B cell (primary cell): ENCODE measurements at places on chromosomes 11 and 22.

- no peak for DNase-seq
These were observed 107.2 kb downstream of the RCN1 start for GRCh38 chr11:32198053-32198452.

DNA sequence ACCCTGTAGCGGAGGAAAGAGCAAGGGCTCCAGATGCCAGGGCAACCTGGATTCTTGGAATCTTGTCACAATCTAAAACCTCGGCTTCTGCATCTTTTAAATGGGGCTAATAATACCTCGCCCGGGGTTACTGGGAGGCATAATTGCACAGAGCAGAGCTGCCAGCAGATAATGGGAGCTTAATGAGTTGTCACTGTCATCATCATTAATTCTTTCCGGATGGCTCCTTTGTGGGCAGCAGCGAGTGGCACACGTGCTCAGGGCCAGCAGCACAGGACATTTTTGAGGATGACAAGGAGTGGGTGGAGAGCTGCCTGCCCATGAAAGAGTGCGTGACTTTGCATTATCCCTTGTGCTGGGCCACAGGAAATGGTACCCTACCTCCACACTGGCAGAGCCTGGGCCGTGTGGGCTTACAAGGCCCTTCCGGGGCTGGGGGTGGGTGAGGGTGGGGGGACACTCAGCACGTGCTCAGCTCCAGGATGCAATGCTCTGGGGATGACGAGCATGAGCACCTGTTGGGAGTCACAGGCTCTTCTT, 5.7 kb downstream of the PDGFB start:
- DNase-seq, result no peak

DNA sequence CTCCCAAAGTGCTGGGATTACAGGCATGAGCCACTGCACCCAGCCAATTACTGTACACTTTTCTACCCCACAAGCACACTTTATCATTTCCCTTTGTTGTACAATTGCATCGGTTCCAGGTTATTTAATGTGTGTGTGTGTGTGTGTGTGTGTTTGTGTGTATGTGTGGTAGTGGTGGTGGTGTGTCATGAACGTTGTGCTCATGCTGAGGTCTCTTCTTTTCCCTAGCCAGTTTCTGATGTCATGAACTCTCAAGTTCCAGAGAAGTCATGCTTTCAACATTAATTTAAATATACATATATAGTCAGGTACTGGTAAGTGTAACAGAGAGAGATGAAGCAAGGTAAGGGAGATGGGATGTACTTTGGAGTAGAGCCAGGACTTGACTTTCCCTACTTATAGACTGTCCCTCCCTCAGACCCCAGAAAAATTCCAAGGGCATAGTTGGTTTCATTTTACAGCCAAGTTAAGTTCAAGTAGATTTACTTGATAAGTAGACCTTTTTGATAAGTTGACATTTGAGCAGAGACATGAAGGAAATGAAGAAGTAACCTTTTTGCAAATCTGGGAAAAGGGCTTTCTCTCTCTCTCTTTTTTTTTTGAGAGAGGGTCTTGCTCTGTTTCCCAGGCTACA, 42.7 kb downstream of the WEE1 start:
- peak; percentile 45 for DNase-seq

DNA sequence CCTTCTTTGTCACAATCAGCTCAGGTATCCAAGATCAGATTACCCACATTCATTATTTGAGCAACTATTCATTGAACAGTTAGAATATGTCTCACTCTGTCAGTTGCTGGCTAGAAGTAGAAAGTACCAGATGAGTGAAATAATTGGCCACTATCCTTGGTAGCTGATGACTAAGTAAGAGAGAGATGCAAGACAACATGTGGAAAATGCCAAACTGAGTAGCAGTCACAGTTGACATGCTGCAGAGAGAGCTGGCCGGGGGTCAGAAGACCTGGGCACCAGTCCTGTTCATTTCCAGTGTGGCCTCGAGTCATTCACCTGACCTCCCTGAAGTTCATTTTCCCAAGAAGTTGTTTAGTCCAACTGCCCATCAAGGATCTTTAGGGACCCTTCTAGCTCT, 22.5 kb upstream of the SMIM35 start:
- no peak for DNase-seq

- no peak for DNase-seq
These were observed 16.5 kb upstream of the TPBGL start for GRCh38 chr11:75223954-75224643.

- DNase-seq, result no peak
These were observed 52.8 kb downstream of the MN1 start for GRCh38 chr22:27748751-27749191.

DNA sequence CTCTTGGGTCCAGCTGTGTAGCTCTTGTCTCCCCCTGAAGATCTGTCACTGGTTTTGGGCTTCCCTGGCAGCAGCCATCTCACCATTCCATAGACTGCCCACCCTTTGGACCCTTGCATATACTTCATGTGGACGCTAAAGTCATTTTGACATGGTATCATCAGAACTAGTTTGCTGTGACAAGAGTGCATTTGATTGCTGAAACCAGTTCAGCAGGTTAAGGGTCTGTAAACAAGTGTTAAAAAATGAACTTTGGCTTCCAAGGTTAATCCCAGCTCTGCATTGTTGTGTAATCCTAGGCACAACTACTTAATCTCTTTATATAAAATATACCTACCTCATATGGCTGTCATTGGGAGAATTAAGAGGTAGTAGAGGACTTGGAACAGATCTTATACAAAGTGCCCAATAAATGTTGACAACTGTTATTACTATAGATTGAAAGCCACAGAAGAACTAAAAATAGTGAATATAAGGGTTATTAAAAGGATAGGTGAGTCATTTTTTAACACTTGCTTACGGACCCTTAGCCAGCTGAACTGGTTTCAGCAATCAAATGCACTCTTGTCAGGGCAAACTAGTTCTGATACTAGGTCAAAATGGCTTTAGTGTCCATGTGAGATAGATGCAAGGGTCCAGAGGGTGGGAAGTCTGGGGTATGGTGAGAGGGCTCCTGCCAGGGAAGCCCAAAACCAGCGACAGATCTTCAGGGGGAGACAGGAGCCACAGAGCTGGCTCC, 29.4 kb downstream of the CCDC90B start:
- no peak for DNase-seq

GRCh38 chr11:106727256-106727655, 291.0 kb downstream of the GUCY1A2 start:
- no peak for DNase-seq

DNA sequence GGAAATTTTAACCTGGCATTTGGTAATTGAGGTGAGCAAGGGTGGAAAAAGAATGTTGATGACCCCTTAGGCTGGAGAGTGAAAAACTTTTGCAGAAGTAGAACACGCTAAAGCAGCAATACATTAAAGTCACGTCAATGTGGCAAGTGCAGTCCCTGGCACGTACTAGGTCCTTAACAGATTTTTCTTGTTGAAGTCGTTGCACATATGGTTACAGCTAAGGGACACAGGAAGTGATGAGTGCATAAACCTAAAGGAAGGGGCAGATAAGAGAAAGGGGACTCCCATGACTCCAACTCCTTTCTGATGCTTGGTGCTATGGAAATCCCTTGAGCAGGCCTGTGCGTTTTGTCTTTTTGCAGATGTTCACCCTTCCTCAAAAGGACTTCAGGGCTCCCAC, 1.2 kb downstream of the ACCS start:
- DNase-seq, result peak; percentile 14

- DNase-seq, result no peak
These were observed 51.9 kb upstream of the EED start for GRCh38 chr11:86192519-86193257.

- DNase-seq, result peak; percentile 75
These were observed 57.0 kb downstream of the LRRC74B start for GRCh38 chr22:21102659-21103267.

- DNase-seq, result no peak
These were observed 596.6 kb downstream of the METTL15 start for GRCh38 chr11:28704801-28705200.

DNA sequence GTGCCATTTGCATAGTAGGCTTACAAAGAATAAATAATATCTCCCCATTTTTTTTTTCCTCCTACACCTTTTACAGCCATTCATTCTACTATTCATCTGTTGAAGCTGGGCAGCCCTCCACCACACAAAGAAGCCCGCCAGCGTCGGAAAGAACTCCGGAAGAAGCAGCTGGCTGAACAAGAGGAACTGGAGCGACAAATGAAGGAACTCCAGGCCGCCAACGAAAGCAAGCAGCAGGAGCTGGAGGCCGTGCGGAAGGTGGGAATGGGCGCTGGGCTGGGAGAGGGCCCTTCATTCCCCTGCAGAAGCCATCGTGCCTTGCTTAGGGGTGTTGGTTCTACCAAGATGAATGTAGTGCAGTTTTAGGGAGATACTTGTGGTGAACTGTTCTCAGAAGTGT, 68.6 kb downstream of the SWAP70 start:
- DNase-seq, result no peak

DNA sequence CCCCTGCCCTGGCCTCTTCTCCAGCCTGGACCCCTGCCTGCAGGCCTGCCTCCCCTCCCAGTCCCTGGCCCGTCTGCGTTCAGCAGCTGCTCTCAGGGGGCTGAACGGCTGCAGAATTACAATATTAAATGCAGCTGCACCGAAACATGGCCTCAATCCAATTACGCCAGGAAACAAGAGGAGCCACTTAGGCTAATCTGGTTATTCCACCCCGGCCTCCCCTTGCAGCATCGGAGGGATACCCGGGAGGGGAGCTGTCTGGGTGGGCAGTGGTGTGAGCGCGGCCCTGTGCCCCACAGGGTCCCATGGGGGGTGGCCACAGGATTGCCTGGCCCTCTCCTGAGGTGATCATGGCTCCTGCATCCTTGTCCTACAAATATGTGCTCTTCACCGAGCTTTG, 42.6 kb downstream of the FLRT1 start:
- no peak for DNase-seq

DNA sequence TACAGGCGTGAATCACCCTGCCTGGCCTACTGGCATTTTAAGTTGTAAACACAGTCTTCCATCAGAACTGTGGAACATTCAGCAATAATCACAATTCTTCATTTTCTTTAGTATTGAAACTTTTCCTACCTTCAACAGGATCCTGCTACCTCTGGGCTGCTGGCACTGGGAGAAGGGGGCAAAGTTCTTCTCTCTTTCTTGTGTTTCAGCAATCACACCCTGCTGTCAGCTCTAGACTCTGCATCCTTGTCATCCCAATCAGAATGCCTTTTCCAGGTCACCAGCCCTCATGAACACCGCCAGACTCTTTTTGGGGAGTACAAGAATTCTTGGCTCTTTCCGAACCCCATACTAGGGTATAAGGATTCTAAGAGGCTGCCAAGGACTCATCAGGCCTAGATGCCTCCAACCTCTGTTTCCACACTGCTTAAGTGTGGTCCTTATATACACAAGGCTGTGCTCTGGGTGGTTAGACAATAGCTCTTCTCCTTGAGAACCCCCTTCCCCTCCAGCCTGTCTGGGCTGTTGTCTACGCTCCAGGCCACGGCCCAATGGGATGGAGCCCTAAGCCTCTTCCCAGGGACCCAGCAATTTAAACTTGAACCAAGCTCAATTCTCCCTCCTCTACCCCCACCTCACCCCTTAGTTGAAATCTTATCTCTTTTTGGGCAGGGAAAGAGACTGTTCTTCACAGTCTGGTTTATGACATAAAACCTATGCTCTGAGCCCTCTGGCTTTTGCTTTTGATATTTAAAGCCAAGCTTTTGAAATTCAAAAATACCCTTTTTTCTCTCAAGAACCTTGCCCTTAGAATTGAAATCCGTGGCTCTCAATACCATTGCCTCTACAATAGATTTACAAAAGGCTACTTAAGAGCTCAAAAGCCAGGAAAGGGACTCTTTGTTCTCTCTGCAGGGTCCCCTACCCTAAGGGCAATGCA, 327.4 kb downstream of the BUD13 start:
- DNase-seq, result no peak

GRCh38 chr11:2475136-2475918, 30.5 kb downstream of the KCNQ1 start:
- DNase-seq, result no peak

DNA sequence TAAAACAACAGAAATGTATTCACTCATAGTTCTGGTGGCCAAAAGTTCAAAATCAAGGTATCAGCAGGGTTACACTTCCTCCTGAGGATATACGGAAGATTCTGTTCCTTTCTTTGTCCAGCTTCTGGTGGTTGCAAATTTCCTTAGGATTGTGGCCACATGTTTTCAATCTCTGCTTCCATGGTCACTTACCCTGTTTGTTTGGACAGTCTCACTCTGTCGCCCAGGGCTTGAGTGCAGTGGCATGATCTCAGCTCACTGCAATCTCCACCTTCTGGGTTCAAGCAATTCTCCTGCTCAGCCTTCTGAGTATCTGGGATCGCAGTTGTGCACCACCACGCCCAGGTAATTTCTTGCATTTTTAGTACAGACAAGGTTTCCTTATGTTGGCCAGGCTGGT, 534.3 kb downstream of the KCNA4 start:
- DNase-seq, result no peak

GRCh38 chr22:36022162-36022561, 6.5 kb downstream of the RBFOX2 start:
- DNase-seq, result no peak

DNA sequence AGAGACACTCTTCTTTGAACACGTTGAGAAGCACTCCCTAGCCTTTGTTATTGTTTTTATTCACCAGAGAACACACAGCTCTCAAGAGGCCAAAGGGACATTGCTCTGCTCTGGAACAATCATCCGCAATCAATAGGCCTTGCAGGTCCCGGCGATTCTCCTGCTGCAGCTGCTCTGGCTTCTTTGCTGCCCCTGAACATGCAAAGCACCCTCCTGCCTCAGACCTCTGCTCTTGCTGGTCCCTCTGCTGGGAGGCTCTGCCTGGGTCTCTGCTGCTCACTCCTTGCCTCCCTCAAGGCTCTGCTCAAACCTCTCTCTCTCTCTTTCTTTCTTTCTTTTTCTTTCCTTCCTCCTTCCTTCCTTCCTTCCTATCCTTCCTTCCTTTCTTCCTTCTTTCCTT, 232.7 kb downstream of the DSCAML1 start:
- no peak for DNase-seq

GRCh38 chr11:9565822-9566560, 7.5 kb upstream of the WEE1 start:
- peak; percentile 27 for DNase-seq

DNA sequence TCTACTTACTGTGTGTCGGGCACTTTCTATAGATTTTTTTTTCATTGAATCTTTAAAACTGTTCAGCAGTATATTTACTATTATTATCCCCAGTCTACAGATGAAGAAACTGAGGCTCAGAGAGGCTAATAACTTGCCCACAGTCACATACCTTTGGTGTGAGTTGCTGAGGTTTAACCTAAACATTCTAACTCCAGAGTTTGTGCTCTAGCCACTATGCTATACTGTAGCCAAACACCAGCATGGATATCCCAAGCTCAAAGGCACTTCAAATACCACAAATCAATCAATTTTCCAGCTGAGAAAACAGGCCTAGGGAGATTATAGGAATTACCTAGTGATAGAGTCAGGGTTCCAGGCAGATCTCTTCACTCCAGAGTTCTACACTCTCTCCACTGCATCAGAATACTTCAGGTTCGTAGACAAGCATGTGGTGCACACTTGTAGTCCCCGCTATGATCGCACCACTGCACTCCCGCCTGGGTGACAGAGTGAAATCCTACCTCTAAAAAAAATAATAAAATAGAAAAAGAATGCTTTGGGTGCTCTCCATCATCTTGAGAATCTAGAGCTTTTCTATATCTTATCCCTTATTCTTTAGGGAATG, 20.4 kb upstream of the UPB1 start:
- DNase-seq, result no peak

GRCh38 chr11:11072067-11072466, 214.2 kb upstream of the ZBED5 start:
- no peak for DNase-seq
